ENCODE measurements at places on chromosomes 2 and 18. TPM values are rescaled to one million over a fixed set of nuclear protein-coding genes. Genes with fewer than 3 reads are reported as not detected.

DNA sequence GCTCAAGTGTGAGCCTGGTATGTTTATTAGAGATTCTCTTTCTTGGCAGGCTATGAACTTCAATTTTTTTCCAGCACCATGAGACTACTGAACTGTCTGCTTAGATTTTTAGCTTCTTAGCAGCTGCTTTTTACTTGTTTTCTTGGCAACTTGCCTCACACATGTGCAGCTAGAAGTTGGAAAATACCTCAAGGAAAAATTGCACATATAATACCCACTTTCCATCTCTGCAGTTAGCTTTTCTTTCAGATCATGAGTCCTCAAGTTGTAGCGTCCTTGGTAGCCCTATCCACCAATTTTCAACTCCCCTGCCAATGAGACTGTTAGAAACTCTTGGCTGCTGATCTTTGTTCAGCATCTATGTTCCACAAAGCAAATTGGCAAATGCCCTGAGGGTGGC lies 302.1 kb downstream of the HRH4 start:
- DNase-seq = no peak

DNA sequence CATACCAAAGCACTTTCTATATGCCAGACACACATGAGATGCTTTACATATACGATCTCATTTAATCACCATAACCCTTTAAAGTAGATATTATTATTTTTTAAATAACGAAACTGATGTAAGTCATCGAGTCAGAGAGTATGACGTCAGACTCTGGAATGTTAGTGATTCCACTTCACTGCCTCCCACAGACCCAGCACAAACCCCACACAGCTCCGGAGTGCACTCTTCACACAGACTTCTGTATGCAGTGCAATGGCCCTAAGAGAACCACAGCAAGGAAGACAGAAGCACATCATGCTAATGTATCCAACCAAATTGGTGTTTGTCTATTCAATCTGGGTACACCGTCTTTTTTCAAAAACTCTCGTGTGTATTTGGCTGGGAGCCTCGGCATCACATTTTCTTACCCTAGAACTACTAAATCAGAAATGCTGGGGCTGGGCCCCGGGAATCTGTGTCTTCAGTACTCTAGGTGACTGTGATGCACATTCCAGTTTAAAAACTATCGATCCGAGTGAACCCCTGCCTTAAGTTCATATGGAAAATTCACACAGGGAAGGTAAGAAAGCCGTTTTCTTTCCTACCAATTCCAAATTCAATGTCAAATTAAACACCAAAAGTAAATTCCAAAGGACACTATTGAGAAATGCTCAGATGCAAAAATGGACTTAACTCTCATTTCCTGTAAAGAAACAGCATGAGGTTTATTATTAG lies 117.7 kb upstream of the ACVR1C start:
- DNase-seq = no peak

The KCMF1 gene
- polyA plus RNA-seq = 44.9 TPM

The KCNS3 gene
- 7.7 TPM for polyA plus RNA-seq

The TRIM43 gene
- 1.00 TPM for polyA plus RNA-seq

The RSAD2 gene
- polyA plus RNA-seq = 3.9 TPM

The GPR155 gene
- polyA plus RNA-seq = 9.5 TPM

Measured in renal cortex interstitium (tissue), 15 donors.